ENCODE measurements at places on chromosomes 3 and 15.

DNA sequence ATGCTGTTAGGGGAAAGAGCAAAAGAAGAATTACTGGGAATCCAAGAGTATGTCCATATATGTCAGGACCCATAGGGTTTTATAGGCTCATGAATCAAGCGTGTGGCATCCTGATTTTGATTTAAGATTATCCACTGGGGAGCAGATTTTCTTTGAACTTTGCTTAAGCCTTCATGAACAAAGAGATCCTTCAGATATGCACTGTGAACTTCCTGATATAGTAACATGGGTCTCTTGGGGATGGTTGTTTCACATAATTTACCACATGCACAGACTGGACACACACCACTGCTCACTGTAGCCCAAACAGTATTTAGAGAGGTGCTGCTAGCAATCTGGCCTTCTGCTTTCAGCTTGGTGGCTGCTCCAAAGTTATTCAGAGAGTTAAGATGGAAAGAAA lies 200.9 kb upstream of the ZPLD1 start:
- DNase-seq = no peak

- DNase-seq = no peak
Measured at GRCh38 chr3:95311272-95311671, 1248.4 kb downstream of the NSUN3 start.

- no peak for DNase-seq
Measured at GRCh38 chr3:149402481-149402880, 25.0 kb upstream of the TM4SF1 start.

DNA sequence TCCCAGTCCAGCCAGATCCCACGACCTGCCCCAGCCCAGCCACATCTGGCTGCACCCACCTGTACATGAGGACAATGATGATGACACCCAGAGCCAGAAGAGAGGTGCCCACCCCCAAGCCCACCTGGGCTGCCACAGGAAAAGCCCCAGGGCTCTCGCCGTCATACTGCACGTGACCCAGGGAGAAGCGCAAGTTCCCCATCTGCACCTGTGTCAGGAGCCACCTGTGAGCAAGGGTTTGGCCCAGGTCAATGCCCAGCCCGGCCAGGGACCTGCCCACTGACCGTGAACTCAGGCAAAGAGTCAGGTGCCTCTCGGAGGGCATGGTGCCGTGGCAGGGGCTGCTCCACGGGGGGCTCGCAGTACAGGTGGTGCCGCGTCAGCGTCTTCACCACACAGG lies 16.3 kb downstream of the PLXNB1 start:
- no peak for DNase-seq

DNA sequence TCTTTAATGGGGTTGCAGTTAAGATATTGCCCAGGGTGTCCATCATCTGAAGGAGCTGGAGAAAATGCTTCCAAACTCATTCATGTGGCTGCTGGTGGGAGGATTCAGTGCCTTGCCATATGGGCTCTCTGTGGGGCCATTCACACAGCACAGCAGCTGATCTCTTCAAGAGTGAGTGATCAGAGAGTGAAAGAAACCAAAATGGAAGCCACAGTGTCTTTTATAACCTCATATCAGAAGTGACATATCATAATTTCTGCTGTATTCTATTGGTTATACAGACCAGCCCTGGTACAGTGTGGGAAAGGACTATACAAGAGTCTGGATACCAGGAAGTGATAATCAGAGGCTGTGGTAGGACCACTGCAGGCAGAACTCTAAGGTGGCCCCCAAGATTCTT lies 33.6 kb downstream of the HHLA2 start:
- no peak for DNase-seq

- DNase-seq = no peak
Measured at GRCh38 chr3:124097362-124098131, 105.6 kb upstream of the ROPN1 start.

DNA sequence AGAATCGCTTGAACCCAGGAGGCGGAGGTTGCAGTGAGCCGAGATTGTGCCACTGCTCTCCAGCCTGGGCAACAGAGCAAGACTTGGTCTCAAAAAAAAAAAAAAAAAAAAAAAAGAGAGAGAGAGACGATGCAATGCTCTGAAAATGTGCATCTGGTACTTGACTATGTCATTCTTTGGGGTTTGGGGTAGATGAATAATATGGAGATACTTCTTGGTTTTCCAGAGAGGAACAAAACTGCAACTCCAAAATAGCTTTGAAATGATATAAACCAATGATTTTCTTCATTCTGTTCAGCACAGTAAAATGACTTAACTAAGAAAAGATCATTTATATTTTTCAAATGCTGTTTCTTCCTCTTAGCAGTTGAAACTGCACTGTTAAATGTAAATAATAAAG lies 158.9 kb downstream of the ISL2 start:
- DNase-seq = no peak

DNA sequence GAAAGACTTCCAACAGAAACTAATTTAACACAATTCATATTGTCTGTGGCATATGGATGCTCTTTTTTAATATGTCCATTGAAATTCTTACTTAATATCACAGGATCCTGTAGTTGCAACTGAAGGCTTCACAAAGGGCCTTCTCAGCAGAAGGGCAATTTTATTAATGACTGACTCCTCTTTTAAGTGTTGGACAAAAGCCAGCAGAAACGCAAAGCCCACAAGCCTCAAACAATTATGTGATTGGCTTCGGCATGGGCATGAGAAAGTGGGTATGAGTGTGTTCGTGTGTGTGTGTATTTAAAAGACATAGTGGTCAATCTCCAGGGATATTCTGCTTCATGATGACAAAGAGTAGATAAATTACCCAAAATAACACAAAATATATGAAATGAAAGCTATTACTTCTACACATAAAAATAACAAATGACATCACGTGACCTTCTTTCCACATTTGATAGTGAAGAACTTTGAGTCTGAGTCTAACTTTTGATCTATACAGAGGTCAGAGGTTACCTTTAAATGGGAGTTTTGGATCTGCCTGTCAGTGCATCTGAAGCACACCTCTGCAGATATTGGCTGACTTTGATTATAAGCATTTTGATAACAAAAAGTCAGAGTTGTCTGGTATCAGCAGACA lies 496.9 kb downstream of the CADM2 start:
- no peak for DNase-seq

- DNase-seq = no peak
Measured at GRCh38 chr3:142489572-142490323, 41.9 kb upstream of the XRN1 start.

DNA sequence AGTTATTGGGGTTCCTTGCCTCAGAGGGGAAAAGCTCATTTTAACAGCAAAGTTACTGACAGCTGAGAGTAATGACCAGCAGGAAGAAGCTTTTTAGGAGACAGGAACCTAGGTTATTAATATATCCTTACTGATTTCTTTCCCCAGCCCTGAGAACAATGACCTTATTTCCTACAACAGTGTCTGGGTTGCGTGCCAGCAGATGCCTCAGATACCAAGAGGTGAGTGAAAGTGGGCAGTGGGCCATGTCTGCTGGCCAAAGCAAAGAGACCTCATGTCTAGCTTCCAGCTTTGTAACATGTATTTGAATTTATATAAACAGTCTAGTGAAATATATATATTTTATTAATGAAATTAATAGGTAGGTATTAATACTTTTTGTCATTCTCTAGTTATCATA lies 5.0 kb downstream of the CCNDBP1 start:
- no peak for DNase-seq
